ENCODE measurements at places on chromosomes 3 and 15. TPM values are rescaled to one million over a fixed set of nuclear protein-coding genes. Genes with fewer than 3 reads are reported as not detected.
A peak's percentile ranks its signal among the peaks of the same experiment; 100 is the strongest.

The COMMD2 gene
- total RNA-seq = 44.7 TPM

The GOLGA6L6 gene
- total RNA-seq = not detected

The FOXB1 gene
- total RNA-seq = not detected

The LSM3 gene
- 8.2 TPM for total RNA-seq

The EEFSEC gene
- 14.0 TPM for total RNA-seq

The AHSG gene
- not detected for total RNA-seq

The SCN5A gene
- total RNA-seq = 0.12 TPM

The BRPF1 gene
- total RNA-seq = 40.5 TPM

DNA sequence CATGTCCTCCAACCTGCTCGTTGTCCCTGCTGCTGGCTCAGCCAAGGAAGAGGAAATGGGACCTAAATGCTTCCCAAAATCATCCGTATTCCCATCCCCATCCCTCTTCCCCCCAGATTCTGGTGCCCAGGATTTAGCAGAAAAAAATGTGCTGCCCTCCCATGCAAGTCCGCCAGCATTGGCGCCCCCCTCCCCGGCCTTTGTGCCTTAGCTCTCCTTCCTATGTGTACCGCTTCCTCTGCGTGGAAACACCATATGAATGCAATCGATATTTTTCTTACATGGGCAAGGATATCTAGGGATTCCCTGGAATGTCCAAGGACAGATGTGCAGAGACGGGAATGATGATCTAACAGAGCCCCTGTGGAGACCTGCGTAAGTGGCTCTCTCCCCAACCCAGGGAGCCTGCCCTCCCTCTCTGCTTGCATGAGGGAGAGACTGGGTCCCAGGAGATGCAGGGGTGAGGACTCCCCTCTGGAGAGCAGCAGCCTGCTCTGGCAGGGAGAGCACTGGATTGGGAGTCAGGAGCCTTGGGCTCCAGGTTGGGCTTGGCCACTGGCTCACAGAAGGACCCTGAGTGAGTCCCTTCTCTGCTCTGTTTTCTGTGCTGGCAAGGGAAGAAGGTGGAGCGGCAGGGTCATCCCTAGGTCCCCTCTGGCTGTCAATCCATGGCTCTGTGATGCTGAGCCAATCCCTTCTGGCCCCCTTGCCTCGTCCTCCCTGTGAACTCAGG lies 227.2 kb downstream of the XXYLT1 start:
- no peak for DNase-seq

- DNase-seq = no peak
These were observed 108.3 kb upstream of the MME start for GRCh38 chr3:154971771-154972326.

DNA sequence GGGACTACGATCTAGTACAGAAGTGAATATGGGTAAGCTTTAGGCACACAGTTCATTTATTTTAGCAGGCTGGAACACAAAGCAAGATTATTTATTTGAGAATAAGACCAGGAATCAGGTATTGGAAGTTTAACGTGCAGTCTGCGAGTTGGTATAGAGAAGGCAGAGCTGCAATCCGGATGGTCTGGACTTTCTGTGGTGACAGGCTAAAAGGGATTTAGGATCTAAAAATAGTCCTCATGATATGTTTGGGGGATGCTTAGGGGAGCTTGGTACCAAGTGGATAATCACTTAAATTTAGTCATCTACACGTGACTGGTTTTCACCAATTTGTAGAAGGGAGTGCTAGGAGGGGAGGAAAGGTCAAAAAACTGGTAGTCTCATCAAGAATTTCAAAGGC lies 119.4 kb downstream of the DLG1 start:
- DNase-seq = no peak

GRCh38 chr3:4986175-4986781 lies 7.0 kb downstream of the BHLHE40 start:
- no peak for DNase-seq

DNA sequence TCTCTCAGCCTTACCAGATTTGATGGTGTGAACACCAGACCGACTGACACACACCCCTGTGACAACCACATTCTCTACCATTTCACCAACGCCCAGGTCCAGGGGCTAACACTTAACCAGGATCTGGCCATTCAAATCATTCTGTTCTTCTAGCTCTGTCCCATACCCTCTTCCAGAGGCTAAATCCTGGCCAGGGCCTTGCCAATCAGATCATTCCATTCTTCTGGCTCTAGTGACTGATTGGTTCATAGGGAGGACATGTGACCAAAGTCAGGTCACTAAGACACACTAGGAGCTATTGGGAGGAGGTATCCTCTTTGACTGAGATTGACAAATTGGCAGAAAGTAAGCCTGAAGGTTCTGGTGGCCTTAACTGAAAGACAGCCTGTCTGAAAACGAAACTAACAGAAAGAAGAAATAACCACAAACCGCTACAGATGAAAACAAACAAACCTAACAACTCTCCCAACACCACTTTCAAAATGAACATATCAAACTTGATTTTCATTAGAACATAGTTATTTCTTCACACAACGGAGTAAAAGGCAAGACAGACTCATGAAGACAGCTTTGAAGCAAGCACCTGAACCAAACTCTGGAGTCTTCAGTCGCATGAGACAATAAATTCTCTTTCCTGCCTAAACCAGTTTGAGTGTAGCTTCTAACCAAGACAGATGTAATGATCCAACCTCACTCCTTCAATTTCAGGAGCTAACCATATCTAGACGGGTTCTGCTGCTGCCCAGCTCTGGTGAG lies 68.5 kb downstream of the TRANK1 start:
- DNase-seq = peak; percentile 81

DNA sequence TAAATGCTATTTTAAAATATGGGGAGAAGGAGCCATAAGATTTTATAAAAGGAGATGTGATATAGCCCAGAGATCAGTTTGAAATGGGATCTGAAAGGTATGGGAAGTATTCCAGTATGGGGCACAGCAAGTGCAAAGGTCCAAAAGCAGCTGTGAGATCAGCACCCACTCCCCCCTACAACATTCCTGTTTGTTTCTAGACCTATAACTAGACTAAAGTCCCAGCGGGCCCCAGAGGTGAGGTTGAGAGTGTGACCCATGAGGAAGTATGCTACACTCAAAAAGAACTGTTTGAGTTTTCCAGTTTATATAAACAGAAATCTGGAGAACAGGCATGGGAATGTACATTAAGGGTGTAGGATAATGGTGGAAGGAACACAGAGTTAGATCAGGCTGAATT lies 152.5 kb downstream of the TBC1D5 start:
- no peak for DNase-seq

DNA sequence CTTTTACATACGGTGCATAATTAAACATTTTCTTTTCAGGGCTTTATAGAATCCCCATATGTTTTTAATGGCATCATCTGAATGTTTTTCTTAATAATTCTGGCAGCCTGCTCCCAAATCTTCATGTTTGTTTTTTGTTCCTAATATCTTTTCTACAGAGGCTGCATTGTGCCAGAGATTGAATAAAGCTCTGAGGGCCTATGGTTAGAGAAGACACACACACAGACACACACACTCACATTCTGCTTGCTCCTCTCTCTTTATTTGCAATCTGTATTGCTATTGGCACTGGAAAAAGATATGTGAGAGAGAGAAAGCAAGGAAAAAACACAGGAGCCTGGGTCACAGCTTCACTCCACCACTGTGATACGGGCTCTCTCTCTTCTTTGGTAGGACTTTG lies 136.0 kb downstream of the MECOM start:
- DNase-seq = no peak

DNA sequence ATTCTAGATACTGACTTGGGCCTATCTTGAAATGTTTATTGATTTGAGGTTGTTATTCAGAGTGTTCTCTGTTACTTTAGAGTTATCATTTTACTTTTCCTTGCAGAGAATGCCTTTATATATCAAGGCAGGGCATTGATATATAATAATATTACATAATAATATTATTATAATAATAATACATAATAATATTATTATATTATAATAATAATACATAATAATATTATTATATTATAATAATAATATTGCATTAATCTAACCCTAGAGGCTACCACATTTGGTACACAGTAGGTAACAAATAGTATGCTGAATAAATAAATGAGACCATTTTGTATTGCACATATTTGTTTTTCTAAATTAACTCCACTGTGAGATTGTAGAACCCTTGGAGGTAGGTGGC lies 216.3 kb downstream of the EFHB start:
- DNase-seq = no peak

DNA sequence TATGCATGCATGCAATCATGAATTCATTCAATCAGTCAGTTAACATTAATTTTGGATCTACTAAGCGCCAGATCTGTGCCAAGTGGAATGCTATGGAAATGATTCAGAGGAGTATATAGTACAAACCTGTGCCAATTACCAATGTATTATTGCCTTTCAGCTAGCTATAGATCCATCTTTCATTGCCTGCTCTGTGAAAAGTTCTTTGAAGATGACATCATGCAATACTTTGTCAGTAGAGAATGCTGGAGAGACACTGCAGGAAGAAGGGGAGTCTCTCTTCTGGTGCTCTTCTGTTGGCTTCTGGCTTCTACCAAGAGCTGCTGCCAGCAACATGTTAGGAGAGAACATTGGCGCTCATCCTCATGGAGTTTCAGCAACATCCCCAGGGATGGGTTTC lies 81.0 kb upstream of the LMCD1 start:
- no peak for DNase-seq

- no peak for DNase-seq
These were observed 18.9 kb downstream of the ILDR1 start for GRCh38 chr3:122003112-122003511.

GRCh38 chr3:147872568-147872967 lies 463.4 kb downstream of the ZIC1 start:
- no peak for DNase-seq

DNA sequence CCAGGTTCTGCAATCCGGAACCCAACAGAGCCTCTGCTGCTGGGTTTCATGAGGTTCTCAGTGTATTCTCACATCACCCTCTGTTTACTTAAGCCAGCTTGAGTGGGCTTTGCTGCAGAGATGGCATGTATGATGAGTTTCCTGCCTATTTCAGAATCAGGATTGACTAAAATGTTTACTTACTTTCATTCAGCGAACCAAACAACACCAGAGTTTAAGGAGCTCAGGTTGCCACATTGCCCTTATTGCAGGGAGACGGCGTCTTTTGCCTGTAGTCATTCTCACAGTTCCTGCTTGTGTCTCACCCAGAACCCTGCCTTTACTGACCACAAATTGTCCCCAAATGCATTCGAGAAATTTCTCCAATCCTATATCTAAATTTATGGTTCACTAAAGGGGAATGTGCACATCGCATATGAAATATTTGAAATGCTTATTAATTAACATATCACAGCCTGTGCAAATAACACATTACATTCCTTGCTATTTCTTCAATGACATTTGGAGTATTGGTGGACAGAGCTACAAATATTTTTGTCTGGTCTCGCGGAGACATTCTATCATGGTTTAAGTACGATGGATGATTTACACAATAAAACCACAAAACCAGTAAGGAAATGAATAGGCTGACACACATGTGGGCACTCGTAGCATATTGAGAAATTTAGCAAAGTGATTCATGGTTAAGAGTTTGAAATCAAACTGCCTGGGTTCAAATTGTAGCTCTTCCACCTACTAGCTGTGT lies 377.2 kb upstream of the CFAP20DC start:
- DNase-seq = no peak

GRCh38 chr3:69743975-69744906 lies 5.0 kb downstream of the MITF start:
- DNase-seq = no peak

GRCh38 chr3:16011376-16011775 lies 163.1 kb upstream of the GALNT15 start:
- DNase-seq = no peak

- no peak for DNase-seq
These were observed 19.5 kb downstream of the SETMAR start for GRCh38 chr3:4322635-4323034.

DNA sequence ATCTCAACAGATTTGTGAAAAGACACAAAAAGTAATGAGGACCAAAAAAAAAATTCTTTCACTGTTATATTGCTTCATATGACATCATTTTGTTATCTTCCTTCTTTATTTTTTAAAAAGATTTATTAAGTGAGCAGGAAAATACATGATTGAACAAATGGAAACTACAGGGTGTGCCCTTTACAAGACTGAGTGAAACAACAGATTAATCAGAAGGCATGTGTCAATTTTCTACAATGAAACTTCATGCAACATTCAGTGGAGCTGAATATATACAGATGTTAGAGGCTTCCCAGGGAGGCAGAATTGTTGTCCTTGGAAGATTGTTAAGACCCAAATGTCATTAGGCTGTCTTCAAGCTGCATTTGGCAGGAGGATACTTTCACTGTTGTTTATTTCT lies 28.4 kb upstream of the SLC2A2 start:
- no peak for DNase-seq

GRCh38 chr3:160941885-160942494 lies 163.2 kb downstream of the B3GALNT1 start:
- DNase-seq = peak; percentile 52

DNA sequence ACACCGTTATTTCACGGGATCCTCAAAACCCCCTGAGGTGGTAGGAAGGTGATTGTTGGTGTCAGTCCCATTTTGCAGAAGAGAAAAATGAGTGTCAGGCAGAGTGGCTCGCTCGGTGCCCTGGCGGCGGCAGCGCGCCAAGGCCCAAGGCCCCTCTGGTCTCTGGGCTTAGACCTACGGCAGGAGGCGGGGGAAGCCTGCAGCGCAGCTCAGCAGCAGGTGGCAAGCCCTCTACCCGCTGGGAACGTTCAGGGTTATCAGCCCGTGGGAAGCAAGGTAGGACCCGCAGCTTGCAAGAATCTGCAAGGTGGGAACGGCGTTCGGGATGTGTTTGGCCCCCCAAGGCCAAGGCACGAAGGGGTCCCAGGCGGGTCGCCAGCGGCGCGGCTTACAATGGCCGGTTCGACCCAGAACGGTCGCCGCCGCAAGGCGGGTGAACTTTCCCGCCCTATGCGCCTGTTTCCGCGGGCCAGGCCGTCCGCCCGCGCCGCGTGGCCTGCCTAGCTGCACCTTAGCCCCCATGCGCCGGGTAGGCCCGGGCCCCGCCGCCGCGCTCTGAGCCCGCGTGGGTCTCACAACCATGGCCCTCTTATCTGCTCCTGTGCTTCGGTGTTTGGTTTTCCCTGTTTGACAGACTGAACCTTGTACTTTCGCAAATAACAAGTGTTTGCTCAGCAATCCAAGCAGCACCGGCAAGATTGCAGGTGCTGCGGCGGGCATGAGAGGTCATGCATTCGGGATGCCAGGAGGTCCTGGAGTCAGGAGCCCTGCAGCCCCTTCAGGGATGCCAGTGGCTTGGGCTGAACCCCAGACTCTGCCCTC lies 39.7 kb downstream of the CCNL1 start:
- no peak for DNase-seq

- no peak for DNase-seq
These were observed 142.8 kb upstream of the PLSCR5 start for GRCh38 chr3:146747928-146748327.

GRCh38 chr3:179826247-179826637 lies 173.4 kb downstream of the USP13 start:
- DNase-seq = no peak

- no peak for DNase-seq
These were observed 8.8 kb downstream of the NECTIN3 start for GRCh38 chr3:111080413-111080812.

- no peak for DNase-seq
These were observed 40.3 kb downstream of the MBNL1 start for GRCh38 chr3:152309031-152309430.

GRCh38 chr3:47186285-47186684 lies 22.4 kb upstream of the SETD2 start:
- no peak for DNase-seq
